ENCODE measurements at places on chromosomes 4 and X.

DNA sequence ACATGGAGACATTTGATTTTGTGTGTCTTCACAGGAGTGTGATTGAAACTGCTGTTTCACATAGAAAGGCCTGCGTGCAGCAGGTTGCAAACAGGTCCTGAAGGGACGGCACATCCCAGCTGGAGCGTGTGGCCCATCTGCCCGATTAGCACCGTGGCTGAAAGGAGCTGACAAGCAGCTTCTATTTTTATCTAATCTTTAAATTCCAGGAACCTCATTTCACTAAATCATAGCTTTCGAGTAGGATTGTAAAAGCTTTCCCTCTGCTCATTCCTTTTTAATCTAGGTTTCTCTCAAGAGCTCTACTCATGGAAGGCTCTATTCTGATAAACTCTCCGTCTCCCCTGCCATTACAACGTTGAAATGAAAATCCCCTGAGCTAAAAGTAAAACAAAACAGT, 106.8 kb downstream of the FSTL5 start:
- peak; percentile 1 for DNase-seq

GRCh38 chrX:63350465-63350877, 661 bp downstream of the SPIN4 start:
- DNase-seq, result peak; percentile 14

DNA sequence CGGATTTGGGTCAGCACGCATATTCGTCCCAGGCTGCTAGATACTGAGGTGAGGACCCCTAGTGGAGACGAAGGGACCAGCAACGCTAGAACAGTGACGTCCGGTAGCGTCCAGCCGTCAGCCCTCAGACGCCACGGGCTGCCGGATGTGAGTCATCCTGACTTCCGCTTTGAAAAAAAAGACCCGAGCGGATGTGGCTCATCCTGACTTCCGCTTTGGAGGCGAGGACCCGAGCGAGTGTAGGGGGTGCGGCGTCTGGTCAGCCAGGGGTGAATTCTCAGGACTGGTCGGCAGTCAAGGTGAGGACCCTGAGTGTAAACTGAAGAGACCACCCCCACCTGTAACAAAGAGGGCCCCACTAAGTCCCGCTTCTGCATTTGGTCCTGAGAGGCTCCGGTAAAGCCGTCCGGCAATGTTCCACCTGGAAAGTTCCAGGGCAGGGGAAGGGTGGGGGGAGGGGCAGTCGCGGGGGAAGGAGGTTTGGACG, at the start of gene MAGEB2:
MAGEB2 (plus strand) TSS at position 207 of the 487 bp plus-strand sequence. CDS start 3,018 bp downstream, outside the sequence.
- no peak for DNase-seq

- DNase-seq, result peak; percentile 2
Measured at GRCh38 chrX:39398963-39399261, 597.7 kb downstream of the MID1IP1 start.

DNA sequence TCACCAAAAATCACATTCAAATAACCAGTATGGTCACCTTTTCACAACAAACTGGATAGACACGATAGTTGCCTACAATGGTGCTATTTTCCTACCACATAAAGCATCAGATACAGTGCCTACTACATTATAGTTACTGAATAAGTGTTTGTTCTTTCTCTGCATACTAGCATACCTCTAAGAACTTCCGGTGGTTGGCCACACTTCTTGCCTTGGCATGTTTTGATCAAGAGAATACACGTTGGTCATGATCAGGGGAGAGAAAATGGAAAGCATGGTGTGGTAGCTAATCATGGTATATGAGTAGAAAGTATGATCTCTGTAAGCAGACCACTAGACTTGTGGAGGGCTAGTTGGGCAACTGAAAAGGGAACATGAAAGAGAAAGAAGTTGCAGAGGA, 322.8 kb upstream of the DIAPH2 start:
- DNase-seq, result no peak

DNA sequence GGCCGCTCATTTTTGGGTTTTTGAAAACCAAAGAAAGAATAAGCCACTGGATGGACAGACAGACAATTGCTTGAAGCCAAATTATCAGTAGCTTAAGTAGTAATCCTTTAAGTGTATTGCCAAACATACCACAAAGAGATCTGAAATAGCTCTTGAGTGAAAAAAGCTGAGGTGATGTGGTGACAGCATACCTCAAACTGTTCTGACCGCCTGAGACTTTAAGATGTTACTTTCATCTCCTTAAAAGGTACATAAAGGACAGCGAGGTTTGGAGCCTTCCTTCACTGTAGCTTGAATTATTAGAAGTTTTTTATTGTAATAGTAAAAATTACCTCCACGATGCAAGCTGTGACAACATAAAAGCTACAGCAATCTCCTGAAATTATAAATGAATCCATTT, 271.5 kb upstream of the FAM241A start:
- no peak for DNase-seq

- no peak for DNase-seq
Measured at GRCh38 chr4:164876700-164877324, at the start of gene APELA. Gene APELA (plus strand): TSS chr4:164877178. CDS start chr4:164877332, 154 bp downstream.

DNA sequence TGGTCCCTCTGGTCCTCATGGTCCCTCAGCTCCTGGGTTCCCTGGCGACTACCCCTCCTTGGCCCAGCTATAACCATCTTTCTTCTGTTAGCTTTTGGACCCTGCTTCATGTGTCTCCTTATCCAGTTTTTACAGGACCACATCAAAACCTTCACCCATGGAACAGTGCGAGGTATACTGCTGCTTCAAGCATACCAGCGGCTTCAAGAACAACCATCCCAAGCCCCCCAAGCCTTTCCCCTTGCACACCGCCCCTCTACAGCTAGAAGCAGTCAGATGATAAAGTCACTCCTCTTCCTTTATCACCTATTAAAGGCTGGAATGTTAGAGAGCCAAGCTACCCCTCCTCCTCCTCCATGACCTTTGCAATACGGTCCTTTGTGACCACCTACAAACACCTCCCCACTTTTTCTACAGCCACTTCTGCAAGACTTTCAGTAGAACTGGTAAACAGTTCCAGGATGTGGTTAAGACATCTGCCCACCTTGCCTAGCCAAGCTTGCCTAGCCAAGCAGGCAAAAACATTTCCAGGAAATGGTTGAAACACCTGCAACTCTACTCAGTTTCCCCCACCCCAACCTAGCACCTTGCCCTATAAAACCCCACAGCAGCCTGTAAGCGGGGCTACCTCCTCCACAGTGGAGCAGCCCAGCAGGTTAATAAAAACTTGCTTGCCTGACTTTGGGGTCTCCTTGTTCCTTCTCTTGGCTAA, 125.7 kb downstream of the ZC4H2 start:
- no peak for DNase-seq

GRCh38 chr4:184415071-184415470, 59.3 kb downstream of the IRF2 start:
- no peak for DNase-seq

DNA sequence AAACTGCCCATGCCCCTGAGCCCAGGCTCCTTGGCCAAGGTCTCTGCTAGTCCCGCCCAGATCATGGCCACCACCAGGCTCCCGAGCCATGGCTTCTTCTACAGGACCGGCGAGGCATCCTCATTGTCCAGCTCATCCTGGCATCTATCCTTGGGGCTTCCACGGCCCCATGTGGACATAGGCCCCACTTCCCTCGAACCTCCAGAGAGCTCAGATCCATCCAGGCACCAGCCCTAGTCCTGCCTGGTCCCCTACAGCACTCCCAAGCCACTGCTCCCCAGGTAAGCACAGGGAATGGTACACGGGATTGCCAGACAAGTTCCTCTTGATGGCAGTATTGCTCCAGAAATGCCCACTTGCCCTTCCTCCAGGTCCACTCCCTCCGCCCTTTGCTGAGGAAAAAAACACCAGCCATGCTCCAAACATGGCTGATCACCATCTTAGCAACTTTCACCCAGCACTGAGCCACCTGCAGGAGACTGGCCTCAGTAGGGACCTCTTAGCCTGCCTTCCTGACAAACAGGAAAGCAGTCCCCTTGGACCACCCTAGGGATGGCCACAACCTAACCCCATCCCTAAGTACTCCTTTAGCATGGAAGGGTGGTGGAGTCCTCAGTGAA, 272.1 kb upstream of the AGTR2 start:
- DNase-seq, result no peak

DNA sequence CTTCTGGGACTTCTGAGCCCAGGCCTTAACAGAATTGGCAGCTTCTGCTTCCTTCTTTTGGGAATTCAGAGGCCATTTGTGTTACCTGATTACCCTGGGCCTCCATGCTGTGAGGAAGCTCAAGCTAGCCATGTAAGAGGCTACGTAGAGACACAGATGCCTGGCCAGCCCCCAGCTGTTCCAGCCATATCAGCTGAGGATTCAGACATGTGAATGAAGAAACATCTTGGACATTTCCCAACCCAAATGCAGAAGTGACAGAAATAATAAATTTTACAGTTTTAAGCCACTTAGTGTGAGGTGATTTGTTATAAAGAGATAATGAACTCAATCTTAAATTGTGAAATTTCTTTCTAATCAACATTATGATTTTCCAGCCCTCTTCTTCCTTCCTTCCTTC, 18.7 kb upstream of the ZNF827 start:
- no peak for DNase-seq

DNA sequence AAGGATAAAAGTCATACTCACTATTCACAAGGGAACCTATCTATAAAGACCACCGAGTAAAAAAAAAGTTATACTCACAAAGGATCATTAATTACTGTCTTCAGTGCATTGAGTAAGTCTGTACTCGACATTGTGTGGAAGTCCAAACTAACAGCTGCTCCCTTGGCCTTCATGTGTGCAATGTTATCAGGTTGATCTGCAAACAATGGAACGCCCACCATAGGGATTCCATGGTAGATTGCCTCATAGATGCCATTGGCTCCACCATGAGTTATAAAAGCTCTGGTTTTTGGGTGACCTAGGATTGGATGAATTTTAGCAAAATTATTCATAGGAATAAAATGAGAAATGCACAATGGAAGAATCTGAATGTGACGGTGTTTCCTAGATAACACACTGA, 10.6 kb downstream of the UGT2B4 start:
- DNase-seq, result no peak

GRCh38 chr4:10096201-10096977, 20.2 kb downstream of the WDR1 start:
- peak; percentile 91 for DNase-seq

GRCh38 chrX:85964744-85965143, 82.6 kb downstream of the CHM start:
- no peak for DNase-seq

- peak; percentile 19 for DNase-seq
Measured at GRCh38 chr4:7397206-7398103, 37.3 kb downstream of the PSAPL1 start.

- no peak for DNase-seq
Measured at GRCh38 chr4:101851672-101852071, 61.1 kb downstream of the BANK1 start.

GRCh38 chr4:92163348-92163747, 140.4 kb upstream of the GRID2 start:
- no peak for DNase-seq

DNA sequence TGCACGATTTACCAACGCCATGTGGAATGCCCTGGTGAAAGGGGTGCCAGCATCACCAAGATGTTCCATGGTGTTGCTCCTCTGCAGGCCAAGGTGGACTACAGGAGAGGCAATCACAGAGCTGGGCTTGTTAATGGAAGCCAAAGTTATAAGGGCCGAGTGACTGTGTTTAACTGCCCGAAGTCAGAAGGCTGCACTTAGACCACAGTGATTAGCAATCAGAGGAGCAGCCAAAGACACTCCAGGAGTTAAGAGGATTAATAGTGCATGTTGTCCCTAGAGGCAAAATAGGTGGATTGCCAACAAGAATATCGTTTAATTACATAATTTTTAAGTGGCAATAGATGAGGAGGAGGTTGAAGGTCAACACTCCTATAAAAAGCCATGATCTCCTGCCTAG, 22.8 kb upstream of the SLC25A43 start:
- DNase-seq, result no peak

DNA sequence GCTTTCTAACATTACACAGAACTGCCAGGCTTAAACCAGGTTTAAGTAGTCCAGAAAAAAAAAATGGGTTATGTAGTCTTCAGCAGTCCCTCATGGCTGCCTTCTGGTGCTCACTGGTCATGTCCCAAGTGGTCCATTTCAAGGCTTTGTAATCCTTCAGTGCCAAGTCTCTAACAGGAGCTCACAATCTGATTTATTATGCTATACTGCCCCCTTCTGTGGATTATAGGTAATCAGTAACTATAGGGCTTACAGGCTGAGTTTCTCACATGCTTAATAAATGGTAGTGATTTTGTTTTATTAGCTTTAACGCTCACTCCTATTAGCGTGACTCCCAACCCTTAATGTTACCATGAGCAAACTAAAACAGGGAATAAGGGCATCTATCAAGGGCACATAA, 92.5 kb upstream of the EDA2R start:
- peak; percentile 34 for DNase-seq

DNA sequence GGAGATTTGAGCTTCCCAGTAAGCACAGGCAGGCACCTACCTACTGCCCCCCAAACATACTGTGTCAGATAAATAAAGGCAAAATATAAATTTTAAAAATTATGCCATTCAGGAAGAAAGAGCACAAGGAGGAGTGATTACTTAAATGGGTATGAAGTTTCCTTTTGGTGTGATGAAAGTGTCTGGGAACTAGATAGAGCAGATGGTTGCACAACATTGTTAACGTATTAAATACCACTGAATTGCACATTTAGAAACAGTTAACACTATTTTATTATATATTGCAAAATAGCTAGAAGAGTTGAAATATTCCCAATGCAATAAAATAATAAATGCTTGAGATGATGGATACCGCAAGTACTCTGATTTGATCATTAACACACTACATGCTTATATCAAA, 374.7 kb upstream of the FGF13 start:
- no peak for DNase-seq

DNA sequence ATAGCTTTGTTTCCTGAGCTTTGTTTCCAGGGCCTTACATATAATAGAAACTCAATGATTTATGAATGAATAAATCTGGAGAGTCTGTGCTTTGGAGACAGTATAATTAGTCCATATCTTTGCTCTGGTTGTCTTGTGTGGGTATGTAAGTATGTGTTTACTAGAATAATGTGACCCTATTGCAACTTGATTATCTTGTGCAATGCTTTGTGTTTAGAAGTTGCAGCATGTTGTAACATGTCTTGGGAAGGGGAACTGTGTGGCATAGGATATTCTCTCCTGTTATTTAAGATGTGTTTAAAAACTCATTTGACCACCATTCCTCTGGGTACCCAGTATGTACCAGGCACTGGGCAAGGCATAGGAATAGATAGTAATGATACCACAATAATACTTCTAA, 6.1 kb downstream of the SPATA18 start:
- DNase-seq, result no peak

GRCh38 chrX:49300703-49301102, 2.7 kb upstream of the GAGE10 start:
- no peak for DNase-seq

DNA sequence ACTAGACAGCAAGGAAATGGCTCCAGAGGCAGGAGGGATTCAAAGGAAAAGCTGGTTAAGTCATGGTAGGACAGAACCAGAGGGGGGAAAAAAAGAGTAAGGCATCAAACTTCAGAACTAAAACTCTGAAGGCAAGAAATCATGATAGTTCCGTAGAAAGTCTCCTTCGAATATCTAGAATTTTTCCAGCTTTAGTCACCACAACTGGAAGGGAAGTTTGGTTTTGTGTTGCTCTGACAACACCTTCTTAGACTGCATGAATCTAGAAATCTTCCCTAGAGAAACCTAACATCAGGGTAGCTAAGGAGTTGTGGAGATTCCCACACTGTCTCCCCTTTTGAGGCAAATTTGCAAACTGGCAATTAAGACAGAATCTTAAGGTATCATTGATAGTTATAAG, 33.7 kb downstream of the AMMECR1 start:
- DNase-seq, result peak; percentile 90

GRCh38 chr4:39548425-39549067, 21.3 kb upstream of the UGDH start:
- peak; percentile 56 for DNase-seq
